ENCODE measurements at places on chromosomes 2 and 18.

GRCh38 chr18:76212960-76213359 is 282.1 kb downstream of the ZNF516 start:
- DNase-seq, result no peak

DNA sequence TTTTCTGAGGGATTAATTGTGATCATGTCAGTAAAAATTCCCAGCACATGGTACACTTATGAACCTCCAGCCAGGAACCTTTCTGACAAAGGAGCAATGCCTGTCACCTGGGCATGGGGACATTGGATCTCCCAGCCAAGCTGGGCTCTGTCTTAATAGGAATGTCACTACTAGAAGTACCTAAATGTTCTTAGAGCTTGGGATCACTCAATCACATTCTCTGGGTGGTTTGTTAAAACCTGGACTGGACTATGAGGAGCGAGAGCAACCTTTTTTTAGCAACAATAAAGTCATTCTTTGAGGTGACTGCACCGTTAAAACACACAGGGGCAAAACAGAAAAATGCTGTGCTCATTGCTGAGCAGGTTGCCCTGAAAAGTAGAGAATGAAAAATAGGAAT is 6.4 kb upstream of the PPP1CB start:
- no peak for DNase-seq

- no peak for DNase-seq
Observed at GRCh38 chr18:60982329-60982695, 350.9 kb upstream of the CDH20 start.

DNA sequence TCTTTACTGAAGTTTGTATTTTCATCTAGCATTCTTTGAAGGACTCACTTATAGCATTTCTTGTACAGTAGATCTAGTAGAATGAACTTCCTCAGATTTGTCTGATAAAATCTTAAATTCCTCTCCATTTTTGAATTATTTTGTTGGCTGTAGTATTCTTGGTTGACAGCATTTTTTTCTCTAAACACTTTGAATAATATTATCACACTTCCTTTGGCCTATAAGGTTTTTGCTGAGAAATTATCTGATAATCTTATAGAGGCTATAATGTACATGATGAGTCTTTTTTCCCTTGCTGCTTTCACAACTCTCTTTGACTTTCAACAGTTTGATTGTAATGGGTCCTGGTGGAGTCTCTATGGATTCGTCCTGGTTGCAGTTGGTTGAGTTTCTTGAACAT is 169.5 kb downstream of the NOL4 start:
- DNase-seq, result no peak

DNA sequence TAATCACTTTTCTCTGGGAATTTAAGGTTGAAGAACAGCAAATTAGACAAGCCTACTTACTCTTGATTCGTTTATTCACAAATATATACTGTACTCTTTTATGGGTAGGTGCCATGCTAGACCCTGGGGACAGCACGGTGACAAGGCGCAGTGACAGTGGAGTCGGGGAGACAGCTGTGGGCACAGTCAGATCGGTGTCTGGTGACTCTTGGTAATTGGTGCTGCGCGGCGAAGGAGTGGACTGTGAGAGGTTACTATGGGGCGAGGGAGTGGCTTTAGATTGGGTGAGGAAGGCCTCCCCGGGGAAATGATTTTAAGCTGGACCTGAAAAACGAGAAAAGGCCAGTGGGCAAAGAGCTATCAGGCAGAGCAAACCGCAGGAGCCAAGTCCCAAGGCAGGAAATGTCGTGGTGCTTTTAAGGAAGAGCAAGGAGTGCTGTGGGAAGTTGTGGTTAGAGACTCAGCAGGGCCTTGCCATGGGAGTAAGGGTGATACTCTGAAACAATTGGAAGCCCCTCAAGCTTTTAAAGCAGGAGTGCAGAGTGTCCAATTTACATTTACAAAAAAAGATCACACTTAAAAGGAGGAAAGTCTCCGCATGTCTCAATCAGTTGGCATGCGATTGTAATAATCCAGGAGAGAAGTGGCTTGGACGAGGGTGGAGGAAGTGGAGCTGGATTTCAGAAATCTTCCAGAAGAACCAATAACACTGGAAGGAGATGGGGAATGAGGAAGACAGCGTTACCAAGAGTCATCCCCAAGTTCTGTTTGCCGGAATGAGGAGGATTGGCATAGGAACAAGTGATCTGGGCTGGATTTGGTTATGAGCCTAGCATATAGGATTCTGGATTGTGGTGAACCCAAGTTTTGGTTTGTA is 36.1 kb upstream of the TXNDC2 start:
- no peak for DNase-seq

- DNase-seq, result no peak
Observed at GRCh38 chr2:195313962-195314361, 343.1 kb upstream of the SLC39A10 start.

DNA sequence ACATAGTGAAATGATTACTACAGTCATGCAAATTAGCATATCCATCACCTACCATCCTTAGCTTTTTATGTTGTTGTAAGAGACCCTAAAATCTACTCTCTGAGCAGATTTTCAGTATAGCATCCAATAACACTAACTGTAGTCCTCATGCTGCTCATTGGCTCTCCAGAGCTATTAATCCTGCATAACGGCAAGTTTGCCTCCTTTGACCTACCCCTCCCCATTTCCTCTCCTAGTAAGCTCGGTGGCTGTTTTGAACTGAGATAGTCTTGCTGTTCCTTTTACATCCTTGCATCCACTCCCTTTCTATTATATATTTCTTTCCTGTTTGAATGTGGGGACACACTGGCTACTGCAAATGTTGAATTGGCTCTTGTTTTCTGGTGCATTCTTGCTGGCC is 481.5 kb downstream of the TSN start:
- DNase-seq, result no peak

Data from activated CD8-positive, alpha-beta memory T cell treated with anti-CD3 and anti-CD28 coated beads, Interleukin-2, amount 50 U/mL, for 4 hours (primary cell).